ENCODE measurements at places on chromosomes 3 and 15.
A peak's percentile ranks its signal among the peaks of the same experiment; 100 is the strongest.

- no peak for DNase-seq
These were observed 18.9 kb downstream of the PHC3 start for GRCh38 chr3:170162630-170163029.

DNA sequence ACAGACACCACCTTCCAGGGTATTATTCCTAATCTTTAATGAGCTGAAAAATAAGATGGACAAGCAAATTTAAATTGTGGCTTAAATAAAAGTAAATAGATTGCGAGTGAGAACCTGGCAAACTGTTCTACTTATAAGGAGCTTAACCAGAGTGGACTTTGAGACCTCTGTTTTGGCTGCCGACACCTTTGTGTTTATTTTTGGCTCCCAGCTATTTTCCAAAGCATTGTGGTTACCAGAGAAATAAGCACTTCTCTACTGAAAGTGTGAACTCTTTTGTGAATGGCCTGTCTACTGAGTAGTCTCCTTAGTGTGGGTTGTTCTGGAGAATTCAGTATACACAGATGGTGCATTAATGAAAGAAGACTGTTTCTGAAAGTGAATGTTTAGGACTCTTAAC is 109.4 kb downstream of the ATP8B4 start:
- DNase-seq = no peak

GRCh38 chr15:89129123-89129815 is 41.0 kb downstream of the ABHD2 start:
- no peak for DNase-seq

- no peak for DNase-seq
These were observed 55.9 kb downstream of the LIPC start for GRCh38 chr15:58487724-58488120.

DNA sequence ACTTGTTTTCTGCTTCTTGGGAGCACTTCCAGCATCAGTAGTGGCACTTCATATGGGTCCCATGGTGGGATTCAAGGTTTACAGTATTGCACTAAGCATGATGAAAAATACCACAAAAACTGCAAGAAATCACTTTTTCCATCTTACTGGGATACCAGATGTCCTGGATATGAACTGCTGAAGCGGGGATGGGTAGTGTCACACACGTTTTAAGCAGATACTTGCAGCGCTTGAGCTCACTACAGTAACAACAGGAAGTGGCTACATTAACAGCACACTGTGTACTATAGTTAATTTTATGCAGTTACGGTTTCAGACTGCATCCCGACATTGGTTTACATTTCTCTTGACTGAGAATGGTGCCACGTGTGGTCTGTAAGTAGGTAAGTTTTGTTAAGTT is 3.5 kb upstream of the ISG20 start:
- no peak for DNase-seq

GRCh38 chr3:128006061-128007032 is 45.9 kb upstream of the SEC61A1 start:
- DNase-seq = no peak

DNA sequence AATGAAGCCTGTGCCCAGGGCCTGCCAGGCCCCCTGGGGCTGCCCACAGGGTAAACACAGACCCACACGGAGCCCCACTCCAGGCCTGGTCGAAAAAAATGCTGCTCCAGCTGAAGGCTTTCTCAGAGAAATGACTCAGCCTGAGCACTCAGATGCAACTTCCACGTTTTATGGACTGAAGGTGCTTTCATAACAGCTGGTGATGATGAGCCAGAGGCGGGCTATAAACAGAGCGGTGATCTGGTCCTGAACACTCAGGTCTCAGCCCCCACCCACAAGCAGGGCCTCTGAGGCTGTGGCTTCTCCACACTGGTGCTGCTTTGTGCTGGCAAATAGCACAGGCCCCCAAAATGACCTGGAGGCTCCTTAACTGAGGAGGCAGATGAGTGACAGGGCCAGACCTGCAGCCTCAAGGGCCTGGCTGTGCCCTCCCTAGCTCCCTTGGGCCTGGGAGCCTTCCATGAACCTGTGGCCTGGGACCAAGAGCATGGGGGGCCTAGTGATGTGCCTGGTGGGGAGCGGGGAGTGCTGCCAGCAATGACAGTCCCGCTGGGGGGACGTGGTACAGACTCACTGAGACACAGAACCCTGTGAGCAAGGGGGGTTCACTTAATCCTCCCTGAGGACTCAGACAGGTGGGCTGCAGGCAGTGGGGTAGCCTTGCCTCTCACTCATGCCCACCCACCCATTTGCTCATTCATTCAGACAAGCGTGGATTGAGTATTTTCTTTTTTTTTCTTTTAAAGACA is 23.0 kb upstream of the FURIN start:
- no peak for DNase-seq

- no peak for DNase-seq
These were observed 87.5 kb downstream of the RORA start for GRCh38 chr15:61141497-61142125.

GRCh38 chr3:33883951-33884561 is 85.6 kb downstream of the PDCD6IP start:
- no peak for DNase-seq

GRCh38 chr15:51323749-51324148 is 14.6 kb downstream of the CYP19A1 start:
- no peak for DNase-seq

GRCh38 chr3:86695752-86696151 is 295.2 kb downstream of the VGLL3 start:
- no peak for DNase-seq

DNA sequence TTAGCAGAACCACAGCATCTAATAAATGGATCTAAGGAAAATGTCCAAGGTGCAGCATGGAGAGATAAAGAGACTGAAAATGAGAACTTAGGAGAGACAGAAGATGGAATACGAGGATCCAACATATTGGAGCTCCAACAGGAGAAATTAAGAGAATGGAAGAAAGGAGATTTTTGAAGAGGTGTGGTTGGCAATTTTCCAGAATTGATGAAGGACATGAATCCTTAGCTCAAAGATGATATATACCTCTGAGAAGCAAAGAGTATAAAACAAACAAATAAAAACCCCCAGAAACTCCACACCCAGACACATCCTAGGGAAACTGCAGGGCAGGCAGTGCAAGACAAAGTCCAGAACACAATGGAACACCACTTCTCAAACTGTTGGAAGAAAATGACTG is 141.2 kb downstream of the MEGF11 start:
- no peak for DNase-seq

DNA sequence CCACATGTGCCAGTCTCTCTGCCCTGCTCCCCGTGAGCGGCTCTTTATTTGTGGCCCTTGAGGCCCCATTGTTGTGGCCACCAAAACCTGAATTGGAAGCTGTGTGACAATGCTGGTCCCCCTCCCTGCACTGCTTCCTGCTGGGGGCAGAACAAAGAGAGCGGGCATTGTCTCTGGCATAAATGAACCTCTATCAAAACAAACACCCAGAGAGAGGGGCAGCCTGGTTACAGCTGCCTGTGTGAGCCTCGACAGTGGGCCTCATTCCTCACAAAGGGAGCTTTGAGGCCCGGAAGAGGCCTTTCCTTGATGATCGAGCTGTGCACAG is 152.9 kb downstream of the IGF1R start:
- DNase-seq = peak; percentile 94

DNA sequence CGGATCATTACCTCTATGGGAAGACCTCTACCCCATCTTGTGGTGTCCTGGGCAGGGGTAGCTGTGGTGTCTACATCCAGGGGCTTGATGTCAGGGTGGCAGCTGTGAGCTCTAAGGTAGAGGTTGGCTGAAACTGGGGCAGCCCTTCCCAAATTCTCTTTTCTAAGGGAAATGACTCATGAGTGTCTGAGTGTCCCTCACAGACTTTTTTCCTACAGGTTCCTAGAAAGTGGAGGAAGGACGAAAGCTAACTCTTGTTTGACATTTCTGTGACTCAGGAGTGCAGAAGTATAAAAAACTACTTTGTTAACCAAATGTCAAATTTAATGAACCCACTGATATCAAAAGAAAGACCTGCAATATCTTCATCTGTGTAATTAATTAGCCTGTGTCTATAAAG is 481.5 kb downstream of the PDCD6IP start:
- no peak for DNase-seq

DNA sequence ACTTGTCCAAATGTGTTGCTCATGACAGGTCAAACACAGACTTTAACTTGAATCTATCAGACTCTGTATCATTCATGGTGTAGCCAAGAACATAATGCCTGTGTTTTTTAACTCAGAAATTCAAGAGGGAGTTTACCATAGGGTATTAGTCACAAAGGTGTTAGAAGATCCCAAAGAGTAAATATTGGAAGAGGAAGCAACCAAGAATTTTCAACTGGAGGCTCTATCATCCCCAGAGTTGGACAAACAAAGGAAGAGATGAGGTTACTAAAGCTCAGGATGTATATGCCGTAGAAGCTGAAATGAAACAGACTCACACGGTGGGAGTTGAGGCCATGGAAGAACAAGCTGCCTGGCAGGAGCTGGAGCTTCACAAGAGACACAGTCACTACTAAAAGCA is 116.2 kb upstream of the COL8A1 start:
- DNase-seq = no peak

DNA sequence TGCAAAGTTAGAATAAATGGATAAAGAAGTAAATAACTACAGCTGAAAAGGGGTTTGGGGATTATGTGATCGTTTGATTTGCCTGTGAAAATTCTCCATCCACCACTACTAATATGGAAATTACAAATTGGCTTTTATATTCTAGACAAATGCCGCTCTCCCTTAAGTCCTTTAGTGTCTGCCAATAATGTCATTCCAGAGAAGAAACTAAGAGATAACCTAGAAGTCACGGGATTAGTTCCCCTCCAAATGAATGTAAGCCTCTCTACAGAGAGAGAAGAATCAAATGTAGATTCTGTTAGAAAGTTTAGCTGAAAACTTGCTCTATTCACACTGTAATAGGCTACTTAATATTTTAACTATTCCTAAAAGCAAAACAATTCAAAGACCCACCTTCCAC is 92.0 kb downstream of the ALDH1A2 start:
- no peak for DNase-seq

GRCh38 chr3:643376-643775 is 446.8 kb downstream of the CHL1 start:
- no peak for DNase-seq

DNA sequence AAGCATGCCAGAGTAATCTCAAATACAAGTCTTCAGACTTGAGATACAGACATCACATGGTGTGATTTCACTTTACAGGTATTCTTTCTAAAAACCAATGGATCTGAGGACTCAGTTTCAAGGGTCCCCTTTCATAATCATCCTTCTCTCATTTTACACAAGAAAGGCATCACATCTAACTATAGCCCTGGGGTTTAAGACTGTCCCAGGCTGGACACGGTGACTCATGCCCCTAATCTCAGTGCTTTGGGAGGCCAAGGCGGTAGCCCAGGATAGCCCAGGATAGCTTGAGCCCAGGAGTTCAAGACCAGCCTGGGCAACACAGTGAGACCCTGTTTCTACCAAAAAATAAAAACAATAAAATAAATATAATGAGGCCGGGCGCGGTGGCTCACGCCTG is 36.4 kb downstream of the UBP1 start:
- DNase-seq = no peak

- no peak for DNase-seq
These were observed 336.2 kb upstream of the TPM1 start for GRCh38 chr15:62706317-62706716.

DNA sequence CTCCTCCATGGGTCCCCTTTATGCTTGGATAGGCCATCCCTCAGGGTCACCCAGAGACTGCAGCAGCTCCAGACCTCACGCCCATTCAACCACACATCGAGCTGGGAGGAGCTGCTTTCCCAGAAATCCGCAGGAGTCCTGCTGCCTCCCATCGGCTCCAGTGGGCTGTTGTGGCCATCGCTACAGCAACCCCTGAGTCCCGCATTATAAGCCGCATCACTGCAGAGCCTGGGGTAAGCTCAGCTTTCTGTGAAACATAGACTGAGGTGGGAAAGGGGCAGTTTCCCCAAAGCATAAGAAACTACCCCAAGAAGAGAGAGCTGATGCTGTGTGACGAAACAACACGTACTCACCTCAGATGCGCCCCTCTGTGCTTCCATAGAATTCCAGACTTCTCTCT is 35.7 kb downstream of the MRPL46 start:
- DNase-seq = no peak

- DNase-seq = no peak
These were observed 245.3 kb upstream of the P2RY1 start for GRCh38 chr3:152589644-152590043.

All from anterior cingulate cortex (tissue), 58 donors.